Nephron progenitor cell (in vitro differentiated cells): ENCODE measurements at places on chromosomes 5 and 9.

DNA sequence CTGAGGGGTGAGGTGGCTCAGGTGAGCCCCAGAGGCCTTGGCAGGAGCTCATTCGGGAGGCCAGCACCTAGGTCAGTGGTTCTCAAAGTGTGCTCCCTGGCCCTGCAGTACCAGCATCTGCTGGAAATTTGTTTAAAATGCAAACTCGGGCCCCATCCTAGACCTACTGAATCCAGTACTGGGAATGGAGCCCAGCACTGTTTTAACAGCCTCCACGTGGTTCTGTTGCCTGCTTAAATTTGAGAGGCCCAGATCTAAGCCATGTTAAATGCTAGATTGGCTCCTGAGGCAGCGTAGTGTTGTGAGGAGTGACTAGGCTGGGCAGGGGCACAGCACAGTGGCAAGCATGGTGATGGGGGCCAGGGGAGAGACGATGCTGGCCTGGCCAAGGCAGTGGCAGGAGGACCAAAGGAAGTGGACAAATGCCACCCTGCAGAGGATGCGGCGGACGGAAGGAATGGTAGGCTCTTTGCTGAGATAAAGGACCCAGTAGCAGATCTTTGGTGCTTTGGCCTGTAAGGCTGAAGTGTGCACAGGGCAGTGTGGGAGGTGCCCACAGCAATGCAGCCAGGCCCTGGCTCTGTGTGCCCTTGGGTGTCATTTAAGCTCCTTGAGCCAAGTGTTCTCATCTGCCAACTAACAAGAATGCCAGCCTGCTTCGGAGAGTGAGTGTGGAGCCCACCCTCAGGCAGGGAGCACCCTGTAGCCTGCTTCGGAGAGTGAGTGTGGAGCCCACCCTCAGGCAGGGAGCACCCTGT, 4.2 kb downstream of the PRR7 start:
- no peak for DNase-seq

DNA sequence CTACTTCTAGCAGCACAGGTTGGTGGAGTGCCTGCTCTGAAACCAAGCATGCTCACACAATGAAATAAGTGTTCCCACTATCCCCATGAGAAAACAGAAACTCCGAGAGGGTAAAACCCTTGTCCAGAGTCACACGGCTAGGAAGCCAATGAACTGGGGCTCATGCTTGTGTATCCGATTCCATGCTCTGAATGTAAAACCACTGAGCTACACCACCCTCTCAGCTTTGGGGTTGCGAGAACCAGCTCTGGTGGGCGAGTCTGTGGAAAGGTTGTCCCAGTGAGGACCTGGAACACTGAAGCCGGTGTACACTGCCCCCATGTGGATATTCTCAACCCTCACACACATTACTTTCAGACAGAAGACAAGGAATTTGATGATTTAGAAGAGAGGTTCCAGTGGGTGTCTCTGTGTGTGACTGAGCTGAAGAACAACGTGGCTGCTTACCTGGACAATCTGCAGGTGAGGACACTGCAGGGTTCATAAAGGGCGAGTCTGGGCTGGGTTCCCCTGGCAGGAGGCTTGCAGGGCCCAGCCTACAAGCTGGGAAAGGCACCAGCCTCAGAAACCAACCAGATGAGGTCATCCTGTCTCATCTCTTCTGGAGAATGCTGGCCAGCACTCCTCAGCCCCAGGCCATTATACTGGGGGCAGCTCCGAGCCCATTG, 37.4 kb downstream of the ARHGEF37 start:
- peak; percentile 52 for DNase-seq

DNA sequence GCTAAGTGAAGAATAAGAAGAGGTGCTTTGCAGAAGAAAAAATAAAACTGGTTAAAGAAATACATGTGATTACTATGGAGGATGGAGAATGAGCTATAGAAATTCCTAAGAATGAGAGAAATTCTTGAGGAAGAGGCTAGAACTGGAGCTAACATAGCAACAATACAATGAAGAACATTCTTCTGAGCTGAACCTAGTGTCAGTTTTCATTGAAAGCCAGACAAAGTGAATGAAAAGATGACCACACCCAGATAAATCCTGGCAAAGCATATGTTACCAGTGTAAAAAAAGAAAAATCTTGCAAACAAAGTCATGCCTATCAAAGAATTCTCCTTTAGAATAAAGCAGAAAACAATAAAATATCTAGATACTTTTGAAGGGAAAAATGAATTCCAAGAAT, 39.6 kb downstream of the SGCD start:
- DNase-seq, result no peak

GRCh38 chr9:110768886-110769285, 100.3 kb downstream of the MUSK start:
- no peak for DNase-seq

- no peak for DNase-seq
Observed at GRCh38 chr9:72648324-72649126, 127.1 kb downstream of the TMC1 start.

DNA sequence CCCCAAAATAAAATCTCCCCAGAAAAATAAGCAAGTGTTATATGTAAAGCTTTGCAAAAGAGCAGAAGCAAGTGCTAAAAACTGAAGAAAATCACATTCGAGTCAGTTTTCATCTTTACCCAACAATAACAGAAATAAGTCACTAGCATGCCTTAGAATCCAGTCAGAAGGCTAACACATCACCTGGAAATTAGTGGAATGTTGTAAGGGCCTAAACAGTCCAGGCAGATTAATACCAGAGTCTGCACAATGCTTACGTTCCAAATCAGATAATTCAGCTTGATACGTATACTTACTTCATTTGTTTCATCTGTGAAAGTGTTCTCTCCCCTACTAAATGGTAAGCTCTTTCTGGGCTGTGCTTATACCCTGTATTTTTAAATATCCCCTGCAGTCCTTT, 42.7 kb downstream of the SUSD1 start:
- no peak for DNase-seq

DNA sequence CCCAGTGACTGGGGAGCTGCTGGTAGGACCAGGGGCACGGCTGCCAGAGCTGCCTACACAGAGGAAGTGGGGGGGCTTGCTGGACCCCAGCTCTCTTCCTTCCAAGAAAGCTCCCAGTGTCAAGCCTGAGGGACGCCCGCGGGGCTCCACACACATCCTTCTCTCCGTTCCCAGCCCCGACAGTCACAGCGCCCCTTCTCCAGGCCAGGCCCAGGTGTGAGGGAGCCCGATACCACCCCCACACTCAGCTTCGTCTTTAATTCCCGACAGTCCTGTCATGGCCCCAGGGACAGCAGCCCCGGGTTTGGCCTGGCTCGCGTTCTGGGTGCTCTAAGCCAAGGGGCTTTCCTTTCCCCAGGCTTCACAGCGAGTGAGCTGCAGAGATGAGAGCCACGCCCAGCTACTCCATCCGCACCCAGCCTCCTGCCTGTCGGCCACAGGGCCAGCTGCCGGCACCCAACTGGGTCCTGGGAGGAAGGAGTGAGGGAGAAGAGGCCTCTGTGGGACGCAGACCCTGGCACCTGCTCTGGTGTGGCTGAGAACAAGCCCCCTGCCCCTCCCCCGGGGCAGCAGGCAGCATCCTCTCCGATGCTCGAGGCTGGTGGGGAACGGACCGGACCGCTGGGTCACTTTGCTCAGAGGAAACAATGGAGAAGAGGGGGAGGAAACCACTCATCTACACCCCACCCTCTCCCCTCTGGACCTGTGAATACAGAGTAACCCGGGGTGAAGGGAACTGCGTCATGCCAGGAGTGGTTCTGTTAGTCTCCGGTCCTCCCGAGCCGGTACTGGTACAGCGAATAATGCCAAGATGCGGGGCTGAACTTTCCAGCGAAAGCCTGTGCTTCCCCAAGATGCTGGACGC, 53.9 kb upstream of the PHYKPL start:
- no peak for DNase-seq

DNA sequence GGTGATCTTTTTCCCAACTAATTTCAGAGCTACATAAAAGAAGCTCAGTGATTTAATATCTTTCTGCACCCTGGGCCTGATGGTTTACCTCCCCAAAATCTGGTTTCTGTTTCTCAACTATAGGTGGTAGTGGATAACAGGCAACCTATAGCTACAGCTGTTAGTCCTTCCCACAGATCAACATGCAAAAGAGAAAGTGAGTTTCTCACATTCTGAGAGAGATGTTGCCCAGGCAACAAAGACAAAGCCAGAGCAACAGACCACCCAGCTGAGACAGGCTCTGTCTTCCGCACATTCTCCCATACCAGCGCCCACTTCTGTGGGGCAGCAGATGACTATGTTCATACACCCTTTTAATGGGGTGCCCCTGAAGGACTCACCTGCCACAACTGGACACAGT, 40.7 kb upstream of the PPP2R2B start:
- no peak for DNase-seq

DNA sequence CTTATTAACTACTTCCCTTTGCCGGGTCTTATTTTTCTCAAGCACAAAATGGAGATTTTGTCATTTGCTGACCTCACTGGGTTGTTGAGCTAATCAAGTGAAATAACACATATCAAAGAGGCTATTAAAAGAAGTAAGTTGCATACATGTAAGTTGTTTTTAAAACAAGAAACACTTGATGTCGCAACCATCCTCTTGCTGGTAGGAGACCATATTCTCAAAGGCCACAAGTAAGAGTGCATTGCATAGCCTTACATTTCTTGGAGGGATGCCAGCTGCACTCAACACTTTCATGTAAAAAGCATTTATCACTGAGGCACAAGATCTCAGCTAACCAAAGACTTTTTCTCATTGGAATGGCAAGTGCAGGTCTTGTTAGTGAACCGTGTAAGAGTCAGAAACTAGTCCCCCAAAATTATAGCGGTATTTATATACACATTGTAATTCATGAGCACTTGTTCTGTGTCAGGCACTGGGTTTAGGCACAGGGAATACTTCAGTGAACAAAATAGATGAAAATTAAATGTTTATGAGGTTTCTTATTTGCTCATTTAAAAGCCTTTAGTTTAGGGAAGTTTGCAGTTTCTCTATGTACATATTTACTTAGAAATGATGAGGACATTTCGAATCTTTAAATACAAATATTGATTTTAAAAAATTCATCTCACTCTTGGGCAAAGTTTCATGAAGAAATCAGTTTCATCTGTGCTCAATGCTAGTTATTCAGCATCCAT, 72.0 kb downstream of the ZFAND5 start:
- no peak for DNase-seq
